Immature natural killer cell (primary cell): ENCODE measurements at places on chromosomes 11 and 22. TPM values are rescaled to one million over a fixed set of nuclear protein-coding genes. Genes with fewer than 3 reads are reported as not detected.

GRCh38 chr11:64475145-64475544 lies 115.9 kb upstream of the SLC22A12 start:
- no peak overlapping the region for H3K4me3 ChIP-seq
- no peak for DNase-seq
- H3K27me3 ChIP-seq, result peaks cover 6% of the 10 kb centered on the region
- H3K27ac ChIP-seq, result no peak overlapping the region
- no peaks in the 10 kb centered on the region for H3K36me3 ChIP-seq

DNA sequence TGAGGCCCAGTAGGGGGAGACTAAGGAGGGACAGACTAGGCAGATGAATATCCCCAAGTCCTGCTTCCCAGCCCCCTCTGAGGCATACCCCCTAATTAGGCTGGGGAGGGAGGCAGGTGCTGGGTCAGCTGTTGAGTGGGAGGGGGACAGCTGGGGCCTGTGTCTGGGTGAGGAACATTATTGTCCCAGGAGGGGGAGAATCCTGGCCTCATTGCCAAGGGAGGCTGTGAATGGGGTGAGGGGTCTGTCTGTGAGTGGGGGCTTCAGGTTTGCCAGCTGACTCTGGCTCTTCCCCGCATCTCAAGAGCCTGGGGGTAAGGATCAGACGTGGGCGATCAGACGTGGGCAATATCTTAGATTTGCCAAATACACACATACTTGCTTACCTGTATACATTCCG lies 2.1 kb downstream of the INPPL1 start:
- peaks cover 11% of the 10 kb centered on the region for H3K36me3 ChIP-seq
- H3K27me3 ChIP-seq, result peaks cover 6% of the 10 kb centered on the region
- no peak overlapping the region for H3K27ac ChIP-seq
- DNase-seq, result no peak

The SEPTIN3 gene
- not detected for polyA plus RNA-seq

DNA sequence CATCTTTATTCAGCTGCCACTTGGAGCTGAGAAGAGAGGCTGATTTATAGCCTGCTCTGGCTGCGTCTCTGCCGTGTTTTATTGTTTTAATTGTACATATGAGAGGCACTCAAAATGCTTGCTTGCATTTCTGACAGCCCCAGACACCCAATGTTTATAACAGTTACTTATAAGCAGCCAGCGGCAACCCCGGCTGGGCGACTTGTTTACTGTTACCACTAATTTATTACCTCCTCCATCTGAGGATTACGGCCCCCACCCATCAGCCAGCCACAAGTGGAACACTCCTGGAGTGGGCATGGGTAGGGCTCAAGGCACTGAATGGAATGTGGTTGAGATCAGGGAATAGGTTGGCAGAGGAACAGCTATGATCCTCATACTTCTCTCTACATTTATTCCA lies 61.2 kb downstream of the CLPB start:
- no peaks in the 10 kb centered on the region for H3K4me1 ChIP-seq
- H3K4me3 ChIP-seq, result no peak overlapping the region
- DNase-seq, result no peak
- no peaks in the 10 kb centered on the region for H3K36me3 ChIP-seq
- H3K27ac ChIP-seq, result no peak overlapping the region

The TNNI2 gene
- polyA plus RNA-seq, result not detected

The PRAME gene
- not detected for polyA plus RNA-seq

The RFPL3 gene
- not detected for polyA plus RNA-seq

DNA sequence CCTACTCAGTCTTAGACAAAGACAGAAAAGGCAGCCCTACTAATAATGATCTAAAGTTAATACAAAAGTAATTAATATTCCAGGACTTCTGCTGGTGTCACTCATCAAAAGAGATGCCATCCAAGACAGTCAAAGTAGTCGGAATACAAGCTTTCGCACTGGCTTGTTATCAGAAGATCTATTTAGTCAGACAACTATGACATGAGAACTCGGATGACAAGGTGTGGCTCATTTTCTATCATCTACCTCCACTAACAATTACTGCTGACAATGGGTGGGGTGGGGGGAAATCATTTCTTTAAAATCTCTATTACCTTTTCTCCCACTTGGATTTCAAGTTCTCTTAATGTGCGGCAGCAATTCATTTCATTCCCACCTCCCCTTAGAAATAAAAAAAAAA lies 56.7 kb downstream of the EFCAB6 start:
- H3K4me3 ChIP-seq, result no peak overlapping the region
- no peak overlapping the region for H3K27ac ChIP-seq
- DNase-seq, result no peak
- H3K4me1 ChIP-seq, result no peaks in the 10 kb centered on the region
- H3K27me3 ChIP-seq, result peaks cover 12% of the 10 kb centered on the region

GRCh38 chr11:116373104-116373944 lies 399.5 kb downstream of the BUD13 start:
- no peaks in the 10 kb centered on the region for H3K36me3 ChIP-seq
- no peaks in the 10 kb centered on the region for H3K4me1 ChIP-seq
- H3K27me3 ChIP-seq, result peaks cover 5% of the 10 kb centered on the region
- H3K27ac ChIP-seq, result no peak overlapping the region

DNA sequence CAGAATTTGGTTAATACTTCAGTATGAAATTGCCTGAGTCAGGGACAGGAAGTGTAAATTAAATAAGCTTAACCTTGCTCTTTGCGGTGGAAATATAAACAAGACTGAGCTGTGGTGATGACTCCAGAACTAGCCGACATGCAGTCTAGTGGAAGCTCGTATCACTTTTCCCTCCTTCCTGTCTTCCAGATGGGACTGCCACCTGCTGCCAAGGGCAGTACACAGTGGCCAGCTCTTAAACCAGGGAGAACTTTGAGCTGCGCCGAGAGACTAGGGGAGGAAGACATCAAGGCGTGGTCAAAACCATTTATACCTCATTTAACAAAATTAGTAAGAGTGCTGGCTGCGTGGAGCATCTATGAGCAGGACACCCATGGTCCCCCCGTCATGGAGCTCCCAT lies 31.3 kb upstream of the CTTN start:
- peak overlapping the region; percentile 71 for H3K4me3 ChIP-seq
- DNase-seq, result no peak
- H3K36me3 ChIP-seq, result peaks cover 20% of the 10 kb centered on the region
- H3K4me1 ChIP-seq, result peaks cover 37% of the 10 kb centered on the region
- peaks cover 13% of the 10 kb centered on the region for H3K27me3 ChIP-seq
